ENCODE measurements at places on chromosomes 6 and 20.

DNA sequence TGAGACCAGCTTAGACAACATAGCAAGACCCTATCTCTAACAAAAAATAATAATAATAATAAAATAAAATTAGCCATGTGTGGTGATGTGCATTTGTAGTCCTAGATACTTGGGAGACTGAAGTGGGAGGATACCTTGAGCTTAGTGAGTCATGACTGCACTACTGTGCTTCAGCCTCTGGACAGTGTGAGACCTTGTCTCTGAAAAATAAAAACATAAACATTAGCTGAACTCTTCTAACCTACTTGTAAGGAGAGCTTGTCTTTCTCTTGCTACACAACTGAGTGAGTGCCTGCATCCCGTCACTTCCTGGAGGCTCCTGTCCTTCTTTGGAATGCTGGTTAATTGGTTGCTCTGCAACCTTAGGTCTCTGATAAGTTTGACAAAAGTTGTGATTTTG is 5.1 kb upstream of the DBNDD2 start:
- no peak for DNase-seq

DNA sequence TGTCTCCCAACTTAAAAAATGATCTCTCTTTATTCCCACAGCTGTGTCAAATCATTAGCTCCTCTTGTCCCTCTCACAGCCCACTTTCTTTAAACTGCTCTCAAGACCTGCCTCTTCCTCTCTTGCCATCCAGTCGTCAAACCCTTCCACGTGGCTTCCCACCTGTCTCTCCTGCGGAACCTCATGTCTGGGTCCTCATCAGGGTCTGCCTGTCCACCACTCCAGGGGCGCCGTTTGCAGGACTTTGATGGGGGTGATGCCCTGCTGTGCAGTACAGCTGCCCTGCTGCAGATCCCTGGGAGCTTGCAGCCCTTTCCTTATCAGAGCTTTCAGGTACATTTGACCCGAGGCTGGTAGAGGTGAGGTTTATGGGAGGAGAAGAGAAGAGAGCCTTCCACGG is 114.8 kb downstream of the DHX35 start:
- DNase-seq = no peak

GRCh38 chr6:130694606-130695005 is 132.6 kb upstream of the SMLR1 start:
- no peak for DNase-seq

DNA sequence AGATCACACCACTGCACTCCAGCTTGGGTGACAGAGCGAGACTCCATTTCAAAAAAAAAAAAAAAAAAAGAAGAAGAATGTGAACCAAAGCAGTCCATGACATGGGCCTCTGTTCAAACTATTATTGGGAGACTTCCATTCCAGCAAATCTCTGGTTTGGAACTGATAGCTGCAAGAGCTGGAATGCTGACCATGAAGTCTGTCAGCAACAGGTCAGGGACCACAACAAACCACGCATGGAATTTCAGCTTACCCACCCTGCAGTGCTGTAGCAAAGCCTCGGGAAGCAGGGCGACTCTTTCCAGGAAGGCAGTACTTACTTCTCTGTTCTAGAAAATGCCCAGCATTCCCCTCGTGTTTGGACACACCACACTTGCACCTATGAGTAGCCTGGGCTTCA is 34.1 kb upstream of the TBC1D7 start:
- no peak for DNase-seq

DNA sequence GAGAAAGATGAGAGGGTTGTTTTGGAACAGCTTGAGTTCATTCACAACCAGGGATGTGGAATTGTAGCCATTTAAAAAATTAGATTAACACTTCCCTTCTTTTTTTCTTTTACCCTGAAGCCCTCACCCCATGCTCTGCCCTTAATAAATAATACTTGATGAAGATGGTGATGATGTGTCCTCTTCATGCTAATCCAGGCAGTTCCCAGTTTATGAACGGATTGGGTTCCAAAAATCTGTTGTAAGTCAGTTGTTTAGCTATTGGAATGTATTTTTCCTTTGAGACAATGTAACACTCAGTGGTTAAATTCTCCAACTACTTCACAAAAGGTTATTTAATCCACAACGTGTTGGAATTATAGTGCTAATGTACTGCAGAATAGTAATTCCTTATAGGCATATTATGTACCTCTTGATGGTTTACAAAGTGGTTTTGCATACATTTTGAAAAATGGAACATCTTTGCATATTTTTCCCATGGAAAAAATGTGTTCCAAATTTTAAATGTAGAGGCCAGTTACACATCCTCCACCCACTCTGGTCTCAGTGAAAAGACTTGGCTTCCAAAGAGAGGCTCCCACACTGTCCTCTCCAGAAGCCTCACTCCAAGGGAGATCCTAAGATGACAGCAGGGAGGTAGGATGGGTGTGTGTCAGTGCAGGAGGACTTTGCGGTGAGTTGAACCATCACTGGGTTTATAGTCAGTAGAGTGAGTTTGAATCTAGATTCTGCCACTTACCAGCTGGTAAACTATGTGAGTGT is 45.8 kb upstream of the CEP162 start:
- no peak for DNase-seq

- no peak for DNase-seq
Measured at GRCh38 chr6:11409371-11409770, 128.2 kb upstream of the TMEM170B start.

DNA sequence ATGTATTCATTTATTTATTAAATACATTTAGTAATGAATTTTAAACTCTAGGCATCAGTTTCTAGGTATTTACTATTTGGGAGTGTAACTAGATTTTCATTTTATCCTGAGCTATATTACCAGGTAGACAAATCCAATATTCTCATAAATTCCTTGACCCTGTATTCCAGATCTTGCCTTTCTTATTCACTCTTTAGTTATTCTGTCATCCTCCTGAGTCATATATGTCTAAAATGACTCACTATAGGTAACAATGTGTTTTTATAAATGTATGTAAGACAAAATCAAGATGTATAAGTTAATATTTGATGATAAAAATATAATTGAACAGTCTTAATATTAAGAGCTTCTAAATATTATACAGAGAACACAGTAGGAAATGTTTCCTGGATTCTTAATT is 642.1 kb upstream of the NRSN1 start:
- no peak for DNase-seq

DNA sequence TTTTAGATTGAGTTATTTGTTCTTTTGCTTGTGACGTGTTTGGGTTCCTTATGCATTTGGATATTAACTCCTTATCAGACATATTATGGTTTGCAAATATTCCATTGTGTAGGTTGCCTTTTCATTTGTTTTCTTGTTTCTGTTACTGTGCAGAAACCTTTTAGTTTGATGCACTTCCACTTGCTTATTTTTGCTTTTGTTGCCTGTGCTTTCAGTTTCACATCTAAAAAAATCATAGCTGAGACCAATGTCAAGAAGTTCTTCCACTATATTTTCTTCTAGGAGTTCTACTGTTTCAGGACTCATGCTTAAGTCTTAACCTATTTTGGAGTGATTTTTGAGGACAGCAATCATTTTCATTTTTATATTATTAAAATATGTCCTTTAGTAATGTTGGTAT is 113.5 kb downstream of the EPM2A start:
- DNase-seq = no peak

DNA sequence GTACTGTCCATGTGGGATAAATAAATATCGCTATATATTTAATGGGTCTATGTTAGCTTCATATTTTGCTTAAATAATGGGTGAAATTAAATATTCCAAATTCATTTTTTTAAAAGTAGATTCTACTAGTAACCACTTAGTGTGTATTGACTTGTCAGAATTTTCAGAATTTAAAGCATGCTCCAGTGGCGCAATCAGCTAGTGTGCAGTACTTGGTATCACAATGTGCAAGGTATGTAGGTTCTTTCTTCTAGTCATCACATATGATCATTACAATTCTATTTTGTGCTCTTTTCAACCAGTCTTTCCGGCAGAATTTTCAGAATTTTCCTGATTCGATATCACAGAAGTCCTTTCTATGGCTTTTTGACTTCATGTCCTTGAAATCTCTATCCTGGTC is 32.6 kb downstream of the PDE7B start:
- no peak for DNase-seq

GRCh38 chr6:9766240-9766915 is 648.5 kb downstream of the TFAP2A start:
- DNase-seq = no peak

- peak; percentile 60 for DNase-seq
Measured at GRCh38 chr6:159267165-159267564, 98.0 kb downstream of the FNDC1 start.

DNA sequence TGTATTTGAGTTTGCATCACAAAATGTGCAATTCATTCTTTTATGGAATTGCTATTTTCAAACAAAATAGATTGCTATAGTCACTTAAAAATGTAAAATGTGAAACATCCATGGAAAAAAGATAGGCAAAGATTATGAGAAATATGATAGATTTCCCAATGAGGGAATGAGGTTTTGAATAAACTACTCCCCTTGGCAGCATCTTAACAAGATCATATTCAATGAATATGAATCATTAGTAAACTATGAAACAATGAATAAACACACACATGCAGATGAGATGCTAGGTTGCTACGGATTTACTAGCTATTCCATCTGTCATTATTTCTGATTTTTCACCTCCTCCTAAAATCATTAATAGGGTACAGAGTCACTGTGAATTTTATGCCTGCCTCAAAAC is 401.8 kb downstream of the PHF3 start:
- no peak for DNase-seq

GRCh38 chr6:46484081-46484820 is 7.0 kb downstream of the RCAN2 start:
- no peak for DNase-seq

DNA sequence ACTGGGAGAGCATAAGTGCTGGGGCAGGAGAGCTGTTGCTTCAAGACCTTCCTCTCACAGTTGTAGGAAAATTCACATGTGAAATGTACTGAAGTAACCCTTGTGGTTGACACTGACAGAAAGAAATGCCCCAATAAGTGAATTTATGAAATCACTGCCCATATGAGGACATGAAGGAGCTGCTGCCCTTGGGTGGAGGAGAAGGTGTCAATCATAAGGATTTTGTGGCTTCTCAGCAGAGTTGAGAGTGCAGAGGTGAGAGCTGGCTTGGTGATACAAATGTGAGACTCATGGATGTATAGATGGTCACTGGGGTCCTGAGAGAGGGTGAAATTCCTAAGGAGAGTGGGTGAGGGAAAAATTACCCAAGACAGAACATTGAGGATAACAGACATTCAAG is 33.9 kb upstream of the CMTR1 start:
- no peak for DNase-seq

DNA sequence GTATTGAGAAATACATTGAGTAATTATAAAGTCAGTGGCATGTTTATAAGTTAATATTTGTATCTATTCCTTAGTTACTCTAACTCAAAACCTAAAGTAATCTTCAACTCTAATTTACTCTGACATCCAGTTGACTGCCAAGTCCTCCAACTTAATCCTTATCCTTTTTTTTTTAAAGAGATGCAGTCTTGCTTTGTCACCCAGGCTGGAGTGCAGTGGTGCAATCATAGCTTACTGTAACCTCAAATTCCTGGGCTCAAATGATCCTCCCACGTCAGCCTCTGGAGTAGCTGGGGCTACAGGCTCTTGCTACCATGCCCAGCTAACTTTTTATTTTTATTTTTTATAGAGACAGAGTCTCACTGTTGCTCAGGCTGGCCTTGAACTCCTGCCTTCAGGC is 24.4 kb downstream of the PTPN1 start:
- DNase-seq = no peak

DNA sequence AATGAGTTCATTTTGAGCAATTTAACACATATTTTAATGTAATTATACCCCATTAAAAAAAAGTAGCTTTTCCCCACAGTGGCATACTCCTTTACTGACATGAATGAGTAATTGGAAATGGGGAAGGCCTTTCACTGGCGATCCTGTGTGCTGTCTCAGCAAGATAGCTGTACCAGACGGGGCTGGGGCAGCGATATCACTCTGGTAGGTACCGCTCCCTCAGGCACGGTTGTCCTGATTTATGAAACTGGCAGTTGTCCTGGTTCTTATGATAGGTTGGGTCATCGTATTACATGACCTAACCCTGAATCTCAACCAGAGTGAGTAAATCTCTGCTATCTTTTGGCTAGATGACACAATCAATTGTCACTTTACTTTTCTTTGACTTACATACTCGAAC is 355.0 kb upstream of the MAP3K7 start:
- no peak for DNase-seq

DNA sequence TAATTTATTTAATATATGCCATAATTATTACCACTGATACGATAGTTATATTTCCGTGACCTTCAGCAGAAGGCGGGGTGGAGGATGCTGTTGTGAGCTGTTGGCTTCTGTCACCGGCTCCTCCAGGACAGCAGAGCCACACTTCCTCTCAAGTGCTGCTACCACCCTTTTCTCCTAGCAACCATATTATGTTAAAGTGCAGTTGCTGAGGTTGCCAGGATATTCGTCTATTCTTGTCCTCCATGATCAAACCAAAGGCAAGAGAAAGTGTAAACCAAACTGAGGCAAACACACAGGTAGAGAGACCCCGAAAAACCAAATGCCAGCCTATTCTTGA is 27.8 kb downstream of the RGS17 start:
- no peak for DNase-seq

GRCh38 chr6:100305209-100305869 is 159.4 kb downstream of the SIM1 start:
- no peak for DNase-seq

DNA sequence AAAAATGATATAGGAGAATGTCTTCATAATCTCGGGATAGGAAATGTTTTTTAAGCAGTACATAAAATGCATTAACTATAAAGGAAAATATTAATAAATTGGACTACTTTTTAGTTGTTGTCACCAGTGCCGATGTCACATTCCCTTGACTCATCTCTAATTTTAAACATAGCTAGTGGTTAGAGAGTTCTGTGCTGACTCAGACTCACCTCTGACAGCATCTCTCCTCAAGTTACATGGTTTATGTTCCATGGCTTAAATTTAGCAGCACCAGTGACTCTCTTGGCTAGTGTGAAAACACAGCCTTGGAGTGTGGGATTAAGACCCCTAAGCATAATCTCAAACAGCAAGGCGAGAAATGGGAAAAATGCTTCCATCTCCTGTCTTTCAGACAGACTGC is 311.8 kb upstream of the MMS22L start:
- DNase-seq = no peak

DNA sequence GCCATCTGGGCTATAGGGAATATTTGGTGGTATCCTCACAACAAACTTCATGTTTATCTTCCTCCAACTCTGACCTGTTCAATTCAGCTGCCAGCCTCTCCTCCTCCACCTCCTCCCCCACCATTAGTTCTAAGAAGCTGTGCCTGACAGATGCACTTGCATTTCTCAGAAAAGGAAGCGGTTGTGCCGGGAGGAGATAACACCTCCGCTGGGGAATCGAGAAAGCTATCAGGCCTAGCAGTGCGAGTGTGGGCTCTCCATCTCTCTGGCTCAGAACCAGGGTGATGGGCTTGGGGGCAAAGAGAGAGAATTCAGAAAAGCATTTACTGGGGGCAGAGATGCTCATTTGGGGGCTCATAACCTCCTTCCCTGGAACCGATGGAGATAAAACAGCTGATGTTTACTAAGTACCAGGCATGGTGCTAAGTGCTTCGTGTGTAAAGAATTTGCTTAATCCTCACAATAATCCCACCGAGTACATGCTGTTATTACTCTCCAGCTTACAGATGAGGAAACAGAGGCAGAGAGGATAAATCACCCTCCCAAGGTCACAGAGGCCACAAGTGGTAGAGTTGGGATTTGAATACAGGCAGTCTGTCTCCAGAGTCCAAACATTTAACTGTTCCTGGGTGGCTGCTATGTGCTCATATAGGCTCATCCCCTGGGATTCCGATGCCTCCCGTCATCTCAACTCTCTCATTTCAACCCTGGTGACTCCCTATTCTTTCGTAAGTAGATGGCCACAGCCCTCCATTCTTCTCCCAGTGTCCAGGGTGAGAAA is 38.3 kb downstream of the COX4I2 start:
- peak; percentile 50 for DNase-seq
